HepG2 (cell line): ENCODE measurements at places on chromosomes 7 and 10. TPM values are rescaled to one million over a fixed set of nuclear protein-coding genes. Genes with fewer than 3 reads are reported as not detected.

DNA sequence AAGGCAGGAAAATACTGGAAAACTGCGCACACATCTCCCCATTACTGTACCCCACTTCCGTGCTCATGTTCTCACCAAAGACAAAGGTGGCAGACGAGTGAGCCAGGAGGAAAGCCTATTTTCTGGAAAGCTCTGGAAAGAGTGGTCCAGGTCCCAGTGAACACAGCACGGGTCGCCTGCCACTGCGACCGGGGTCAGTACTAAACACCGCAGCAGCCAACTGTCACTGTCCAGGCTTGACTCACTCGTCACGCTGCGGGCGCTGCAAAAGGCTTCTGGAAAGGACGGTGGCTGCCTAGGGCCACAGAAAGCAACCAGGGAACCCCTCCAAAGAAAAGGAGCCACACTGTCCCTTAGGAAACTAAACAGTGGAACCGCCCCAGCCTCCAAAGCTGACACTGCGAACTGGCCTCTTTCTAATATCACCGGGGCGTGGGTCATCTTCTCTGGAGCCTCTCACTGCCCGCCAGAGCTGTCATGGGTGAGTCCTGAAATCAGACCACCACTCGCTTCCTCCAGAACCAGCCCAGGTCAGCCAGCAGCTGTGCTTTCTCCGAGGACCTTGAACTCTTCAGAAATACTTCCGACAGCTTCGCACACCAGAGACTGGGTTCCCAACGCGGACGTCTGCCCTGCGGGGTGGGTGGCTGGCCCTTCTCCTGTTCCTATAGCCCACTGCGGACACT lies 4.0 kb downstream of the RADIL start:
- no peak for DNase-seq
- H3K4me1 ChIP-seq, result peaks cover 23% of the 10 kb centered on the region
- H3K27ac ChIP-seq, result no peak overlapping the region
- H3K27me3 ChIP-seq, result peaks cover 42% of the 10 kb centered on the region
- no peak overlapping the region; the same call in 1 of the 2 replicates for H3K4me3 ChIP-seq

GRCh38 chr10:110479710-110480109 lies 18.0 kb upstream of the DUSP5 start:
- DNase-seq, result no peak
- H3K4me3 ChIP-seq, result no peak overlapping the region
- H3K36me3 ChIP-seq, result no peaks in the 10 kb centered on the region
- no peaks in the 10 kb centered on the region for H3K27me3 ChIP-seq

- H3K4me3 ChIP-seq, result peak overlapping the region; percentile 98
- H3K27ac ChIP-seq, result peak overlapping the region; percentile 93
- H3K27me3 ChIP-seq, result no peaks in the 10 kb centered on the region
- peaks cover 27% of the 10 kb centered on the region for H3K4me1 ChIP-seq
- DNase-seq, result peak; percentile 78
Measured at GRCh38 chr7:6446838-6447580, 745 bp downstream of the DAGLB start.

Gene SPDYE11
- not detected in 2 replicates for polyA plus RNA-seq
